Stimulated activated CD4-positive, alpha-beta T cell treated with anti-CD3 and anti-CD28 coated beads, TNF-alpha, amount 100 ng/mL, for 4 hours (primary cell): ENCODE measurements at places on chromosomes 6 and 20.

- peak; percentile 39 for DNase-seq
Observed at GRCh38 chr6:27873021-27873940, 38.9 kb downstream of the OR2B2 start.

DNA sequence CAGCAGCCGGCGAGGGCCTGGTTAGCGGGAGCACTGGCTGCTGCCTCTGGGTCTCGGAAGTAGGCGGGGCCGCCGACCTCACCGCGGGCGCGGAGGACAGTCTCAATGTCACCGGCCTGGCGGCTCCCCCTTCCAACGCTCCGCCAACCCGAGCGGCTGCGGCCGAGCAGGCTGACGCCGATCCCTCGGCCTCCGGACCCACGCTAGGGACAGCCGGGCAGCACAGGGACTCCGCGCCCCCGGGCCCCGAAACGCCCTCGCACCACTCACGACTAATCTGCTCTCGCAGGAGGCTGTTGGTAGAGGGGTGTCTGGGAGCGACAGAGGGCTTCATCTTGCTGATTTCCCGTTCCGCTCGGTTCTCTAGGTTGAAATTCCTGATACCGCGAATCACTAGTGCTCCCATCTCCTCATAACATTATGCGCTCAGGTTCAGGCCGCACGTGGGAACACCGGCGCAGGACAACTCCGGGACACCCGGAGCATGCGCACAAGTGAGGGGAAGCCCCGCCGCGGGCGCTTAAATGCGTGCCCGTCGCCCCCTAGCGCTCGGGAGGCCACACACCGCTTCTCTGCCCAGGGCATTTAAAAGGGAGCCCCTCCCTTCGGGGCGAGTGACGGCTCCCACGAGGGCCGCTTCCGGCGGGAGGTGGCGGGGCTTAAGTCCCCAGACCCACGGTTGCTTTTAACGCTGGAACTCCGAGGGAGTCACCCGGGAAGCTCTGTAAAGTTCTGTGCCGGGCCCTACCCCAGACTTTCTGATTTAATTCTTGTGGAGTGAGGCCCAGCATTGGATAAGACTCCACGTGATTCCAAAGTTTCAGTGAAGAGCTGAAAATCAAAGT is at the start of gene NDUFAF4:
Gene NDUFAF4, minus strand, starts transcription at position 496 of the 845 bp plus-strand sequence. Its CDS starts 90 bp downstream, at position 406.
- peak; percentile 95 for DNase-seq

DNA sequence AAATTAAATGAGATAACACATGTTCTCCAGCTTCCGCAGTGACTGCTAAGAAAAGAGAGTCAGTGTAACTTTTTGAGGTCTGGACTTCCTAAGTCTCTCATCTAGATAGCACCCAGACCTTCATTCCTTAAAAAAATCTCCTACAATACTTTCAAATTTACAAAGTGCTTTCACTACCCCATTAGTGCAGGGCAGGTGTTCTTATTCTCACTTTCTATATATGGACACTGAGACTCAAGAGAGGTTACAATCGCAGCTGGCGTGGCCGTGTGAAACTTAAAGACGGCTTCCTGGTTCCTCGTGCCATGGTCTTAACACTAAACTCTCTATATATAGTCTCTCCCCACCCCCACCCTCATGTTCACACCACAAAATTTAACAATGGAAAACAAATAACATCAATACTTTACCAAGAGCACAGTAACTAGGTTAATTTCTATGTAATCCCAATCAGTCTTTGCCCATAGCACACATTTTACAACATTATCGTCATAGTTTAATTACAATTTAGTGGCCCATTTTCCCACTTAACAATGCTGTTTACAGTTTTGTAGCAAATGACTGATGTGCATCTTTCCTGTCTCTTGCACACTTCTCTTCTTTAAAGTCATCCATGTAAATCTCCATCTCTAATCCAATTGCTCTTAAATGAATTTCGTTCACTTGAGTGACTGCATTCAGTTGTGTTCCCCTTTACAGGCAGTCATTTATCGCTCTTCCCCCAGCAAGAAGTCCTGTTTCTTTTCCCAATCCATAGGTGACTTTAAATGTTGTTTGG is 78.8 kb upstream of the ARID1B start:
- DNase-seq = no peak

- DNase-seq = no peak
Observed at GRCh38 chr20:13119583-13119982, 101.5 kb upstream of the ISM1 start.

DNA sequence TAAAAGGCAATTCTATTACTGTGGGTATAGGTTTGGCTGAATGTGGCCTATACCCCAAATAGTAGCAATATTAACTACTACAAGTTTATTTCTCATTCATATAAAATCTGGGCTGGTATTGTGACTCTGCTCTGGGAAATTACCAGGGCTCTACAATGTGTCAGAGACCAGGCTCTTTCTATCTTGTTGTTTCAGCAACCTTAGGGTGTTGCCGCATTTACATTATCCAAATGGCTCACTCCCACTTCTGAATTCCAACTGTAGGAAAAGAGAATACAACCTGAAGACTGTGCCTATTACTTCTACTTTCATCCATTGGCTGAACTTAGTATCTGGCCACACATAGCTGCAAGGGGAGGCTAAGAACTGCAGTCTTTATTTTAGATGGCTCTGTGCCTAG is 106.7 kb upstream of the CENPW start:
- DNase-seq = no peak

GRCh38 chr6:108417027-108417426 is 122.2 kb downstream of the AFG1L start:
- no peak for DNase-seq

- no peak for DNase-seq
Observed at GRCh38 chr6:100453701-100454521, 10.8 kb downstream of the SIM1 start.

- DNase-seq = no peak
Observed at GRCh38 chr6:134251320-134251719, 66.6 kb downstream of the SGK1 start.

- no peak for DNase-seq
Observed at GRCh38 chr20:25437153-25437581, 29.7 kb downstream of the GINS1 start.

DNA sequence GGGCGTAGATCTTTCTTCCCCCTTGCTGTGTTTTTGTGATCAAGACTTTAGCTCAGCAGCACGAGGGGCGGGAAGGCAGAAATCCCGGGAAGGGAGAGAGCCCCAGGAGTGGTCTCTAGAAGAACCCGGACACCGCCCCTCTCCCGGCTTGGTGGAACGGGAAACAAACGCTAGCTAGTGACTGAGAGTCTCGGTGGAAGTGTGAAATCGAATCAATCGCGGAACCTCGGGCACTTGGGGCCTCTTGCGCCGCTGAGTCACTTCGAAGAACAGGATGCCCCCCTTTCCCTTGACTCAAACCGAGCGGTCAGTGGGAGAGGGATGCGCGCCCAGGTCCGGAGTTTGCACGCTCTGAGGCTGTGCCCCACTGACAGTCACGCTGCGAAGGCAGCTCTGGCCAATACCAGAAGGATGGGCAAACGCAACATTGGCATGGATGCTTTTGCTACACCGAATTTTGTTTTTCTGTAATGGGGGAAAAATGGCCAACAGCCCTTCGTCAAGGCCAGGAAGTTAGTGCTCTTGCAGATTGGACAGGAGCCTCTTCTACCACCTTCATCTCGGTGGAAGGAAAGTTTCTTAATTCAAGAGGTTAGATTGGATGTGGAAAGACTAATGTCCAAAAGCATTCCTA is 1.6 kb upstream of the OLIG3 start:
- no peak for DNase-seq

GRCh38 chr20:59994697-59995122 is 36.5 kb downstream of the CDH26 start:
- DNase-seq = no peak

DNA sequence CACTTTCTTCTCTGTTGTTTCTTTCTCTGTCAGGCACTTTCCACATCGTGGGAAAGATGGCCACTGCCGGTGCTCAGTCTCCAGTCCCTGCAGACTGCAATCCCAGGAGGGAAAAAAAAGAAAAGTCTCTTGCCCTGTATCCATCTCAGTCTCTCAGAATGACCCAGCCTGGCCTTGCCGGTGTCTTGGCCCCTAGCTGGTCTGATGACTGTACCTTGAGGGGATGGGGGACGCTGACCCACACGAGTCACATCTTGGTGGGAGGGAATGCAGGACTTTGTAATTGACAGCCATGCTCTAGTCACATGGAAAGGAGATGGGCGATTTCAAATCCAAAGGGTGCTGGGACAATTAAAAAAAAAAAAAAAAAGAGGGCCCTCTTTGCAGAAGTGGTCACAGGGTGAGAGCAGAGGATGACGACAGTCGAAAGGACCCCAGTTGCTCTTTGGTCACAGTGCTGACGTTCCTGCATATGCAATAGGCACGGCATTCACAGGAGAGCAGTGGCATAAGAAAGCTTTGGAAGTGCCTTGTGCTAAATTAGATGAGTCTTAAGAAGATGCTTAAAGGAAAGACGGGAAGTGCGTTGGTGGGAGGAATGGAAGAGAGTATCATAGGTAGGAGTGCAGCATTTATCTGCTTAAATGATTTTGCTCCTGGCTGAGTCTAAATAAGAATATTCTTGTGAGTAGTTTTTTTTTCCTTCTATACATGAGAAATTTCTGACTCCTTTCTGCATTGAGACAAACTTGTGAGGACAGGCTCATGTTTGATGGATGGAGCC is 63.9 kb upstream of the AKAP12 start:
- DNase-seq = no peak

- DNase-seq = no peak
Observed at GRCh38 chr6:138864343-138864890, 68.5 kb downstream of the ECT2L start.

- DNase-seq = no peak
Observed at GRCh38 chr6:142763205-142763604, 181.8 kb downstream of the HIVEP2 start.

- no peak for DNase-seq
Observed at GRCh38 chr6:63795006-63795405, 159.4 kb downstream of the PHF3 start.

GRCh38 chr6:100101644-100102043 is 107.6 kb upstream of the MCHR2 start:
- DNase-seq = no peak

DNA sequence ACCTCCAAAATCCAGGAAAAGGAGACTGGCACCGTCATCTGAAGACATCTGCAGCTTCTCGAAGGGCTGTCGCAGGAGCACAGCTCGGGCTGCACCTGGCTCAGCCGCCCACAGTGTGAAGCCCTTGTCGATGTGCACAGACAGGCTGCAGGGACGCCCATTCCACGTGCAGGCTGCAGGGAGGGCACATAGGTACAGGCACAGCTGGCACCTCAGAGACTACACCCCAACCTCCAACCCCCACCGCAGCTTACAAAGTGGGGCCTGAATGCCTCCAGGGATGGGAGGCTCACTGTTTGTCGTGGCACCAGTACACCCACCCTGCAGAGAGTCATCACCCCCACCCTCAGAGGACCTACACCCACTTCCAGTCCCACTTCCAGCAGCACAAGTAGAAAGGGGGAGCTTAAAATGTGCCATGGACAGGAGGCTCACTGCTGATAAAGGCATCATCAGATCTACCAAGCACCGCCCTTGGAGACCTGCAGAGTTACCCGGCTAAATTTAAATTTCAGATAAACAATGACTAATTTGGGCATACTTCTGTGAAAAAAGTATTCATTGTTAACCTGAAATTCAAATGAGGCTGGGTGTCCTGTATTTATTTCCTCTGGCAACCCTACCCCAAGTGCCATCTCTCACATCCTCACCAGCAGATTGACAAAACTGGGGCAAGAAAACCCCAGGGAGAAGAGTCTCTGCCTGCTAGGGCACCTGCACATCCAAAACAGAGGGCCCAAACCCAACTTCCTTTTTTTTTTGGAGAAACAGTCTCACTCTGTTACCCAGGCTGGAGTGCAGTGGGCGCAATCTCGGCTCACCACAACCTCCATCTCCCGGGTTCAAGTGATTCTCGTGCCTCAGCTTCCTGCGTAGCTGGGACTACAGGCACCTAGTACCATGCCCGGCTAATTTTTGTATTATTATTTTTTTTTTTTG is 7.7 kb upstream of the CDK5RAP1 start:
- DNase-seq = no peak

- DNase-seq = no peak
Observed at GRCh38 chr6:108961985-108962384, 113.8 kb downstream of the ARMC2 start.

- DNase-seq = no peak
Observed at GRCh38 chr6:107793191-107793590, 30.9 kb downstream of the SCML4 start.
